ENCODE measurements at places on chromosomes 11 and 22.

DNA sequence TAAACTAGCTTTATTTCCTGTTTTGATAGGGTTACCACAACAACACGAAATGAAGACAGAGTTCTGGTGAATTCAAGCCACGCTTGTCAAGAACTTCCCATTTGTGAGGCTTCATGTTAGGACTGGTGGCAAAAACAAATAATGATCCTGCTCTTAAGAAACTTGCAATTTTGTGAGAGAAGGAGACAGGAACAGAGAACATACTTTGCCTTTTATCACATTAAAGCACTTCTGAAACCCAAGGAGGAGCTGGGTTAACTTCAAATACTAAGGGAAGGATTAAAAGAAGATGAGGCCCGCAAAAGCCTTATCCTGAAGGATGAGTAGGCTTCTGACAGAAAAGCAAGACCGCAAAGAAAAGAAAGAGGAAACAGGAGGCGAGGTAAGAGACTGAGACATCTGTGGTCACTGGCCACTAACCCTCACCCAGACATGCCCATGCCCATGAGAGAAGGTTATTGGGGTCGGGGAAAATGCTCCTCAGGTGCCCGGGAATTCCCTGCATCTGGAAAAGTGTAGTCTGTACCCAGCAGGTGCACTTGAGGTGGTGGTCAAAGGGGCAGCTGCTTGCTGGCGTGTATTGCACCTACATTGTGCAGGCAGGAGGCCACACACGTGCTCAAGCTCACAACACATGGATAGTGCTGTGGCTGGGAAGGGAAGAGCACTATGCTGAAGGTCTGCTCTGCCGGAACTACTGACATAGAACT, 50.5 kb downstream of the MAPK1 start:
- peak; percentile 88 for DNase-seq

GRCh38 chr11:61315260-61315659, 17.6 kb downstream of the DDB1 start:
- no peak for DNase-seq

- DNase-seq: no peak
These were observed 19.9 kb downstream of the F2 start for GRCh38 chr11:46738887-46739286.

- DNase-seq: no peak
These were observed 3.6 kb downstream of the IZUMO1R start for GRCh38 chr11:94308024-94308423.

GRCh38 chr11:120021978-120022377, 115.9 kb downstream of the TRIM29 start:
- DNase-seq: no peak

GRCh38 chr11:6210274-6210955, 5.1 kb downstream of the C11orf42 start:
- no peak for DNase-seq

- no peak for DNase-seq
These were observed 133.9 kb downstream of the FANCF start for GRCh38 chr11:22491555-22492225.

- no peak for DNase-seq
These were observed 179.9 kb upstream of the PLET1 start for GRCh38 chr11:112440518-112440917.

- no peak for DNase-seq
These were observed 353.1 kb upstream of the ANO5 start for GRCh38 chr11:21839796-21840195.

DNA sequence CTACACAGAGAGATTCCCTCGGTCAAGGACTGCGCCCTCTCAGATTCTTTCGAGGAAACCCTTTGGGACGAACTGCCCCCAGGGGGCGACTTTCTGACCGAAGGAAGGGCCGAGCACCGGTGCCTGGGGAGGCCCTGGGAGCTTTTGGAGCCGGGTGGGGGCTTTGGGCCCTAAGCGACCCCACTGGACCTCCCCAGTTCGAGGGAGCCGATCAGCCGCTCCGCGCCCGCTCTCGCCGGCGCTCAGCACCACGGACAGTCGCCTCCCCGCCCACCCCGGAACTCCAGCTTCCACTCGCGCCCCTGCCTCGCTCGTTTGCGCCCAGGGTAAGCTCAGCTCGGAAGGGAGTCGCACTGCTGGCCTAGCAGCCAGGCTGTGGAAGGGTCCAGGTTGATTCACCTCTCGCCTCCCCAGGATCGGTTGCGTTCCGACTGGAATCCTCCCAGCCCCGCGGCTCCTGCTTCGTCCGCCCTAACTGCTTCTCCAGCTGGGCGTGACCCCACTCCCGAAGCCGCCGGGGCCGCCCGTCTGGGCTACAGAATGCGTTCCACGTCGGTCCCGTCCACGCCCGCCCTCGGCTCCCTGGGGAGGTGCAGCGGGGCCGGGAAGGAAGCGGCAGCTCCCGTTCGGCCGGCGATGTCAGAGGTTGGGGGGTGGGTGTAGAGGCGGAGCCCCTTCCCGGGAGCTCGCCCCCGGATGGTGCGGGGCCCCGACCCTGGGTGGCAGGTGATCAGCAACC, 428 bp downstream of the SCN3B start:
- no peak for DNase-seq

DNA sequence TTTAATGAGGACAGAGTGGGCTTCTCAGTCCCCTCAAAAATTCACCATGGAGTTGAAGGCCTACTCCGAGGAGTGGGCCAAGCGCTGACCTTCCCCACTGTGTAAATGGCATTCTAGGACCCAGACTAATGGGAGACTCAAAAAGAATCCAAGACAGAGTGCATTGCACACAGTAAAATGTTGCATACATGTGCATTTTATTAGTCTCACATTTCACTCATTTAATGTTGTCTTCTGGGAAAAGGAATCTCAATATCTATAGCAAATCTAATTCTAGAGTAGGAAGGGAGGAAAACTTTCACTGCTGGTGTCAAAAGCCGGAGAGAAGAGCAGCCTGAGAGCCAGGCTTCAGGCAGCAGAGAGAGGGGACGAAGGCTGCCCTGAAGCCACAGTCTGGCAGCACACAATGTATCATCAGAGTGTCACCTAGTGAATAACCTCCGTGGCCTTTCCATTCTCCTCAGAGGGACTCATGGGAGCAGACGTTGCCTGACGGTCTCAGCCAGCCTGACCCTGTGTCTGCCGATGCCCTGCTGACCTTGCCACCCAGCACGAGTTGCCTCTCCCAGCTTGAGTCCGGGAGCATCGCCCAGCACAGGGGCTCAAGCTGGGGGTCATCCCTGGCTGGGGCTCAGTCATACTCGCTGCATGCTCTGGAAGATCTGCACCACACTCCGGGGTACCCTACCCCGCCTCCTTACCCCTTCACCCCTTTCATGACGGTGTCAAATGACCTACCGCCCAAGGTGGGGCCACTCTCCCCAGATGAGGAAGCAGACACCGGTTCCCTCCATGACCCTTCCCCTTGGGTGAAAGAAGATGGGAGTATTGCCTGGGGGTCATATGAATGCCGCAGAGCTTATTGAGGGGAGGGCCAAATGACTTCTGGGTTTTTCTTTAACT, 12.9 kb upstream of the POU2AF3 start:
- DNase-seq: no peak

GRCh38 chr22:37077802-37078448, 26.4 kb downstream of the KCTD17 start:
- DNase-seq: peak; percentile 58

GRCh38 chr11:10301656-10302358, 3.1 kb upstream of the ADM start:
- no peak for DNase-seq

- DNase-seq: no peak
These were observed 414.9 kb downstream of the TBC1D22A start for GRCh38 chr22:47177334-47177815.

DNA sequence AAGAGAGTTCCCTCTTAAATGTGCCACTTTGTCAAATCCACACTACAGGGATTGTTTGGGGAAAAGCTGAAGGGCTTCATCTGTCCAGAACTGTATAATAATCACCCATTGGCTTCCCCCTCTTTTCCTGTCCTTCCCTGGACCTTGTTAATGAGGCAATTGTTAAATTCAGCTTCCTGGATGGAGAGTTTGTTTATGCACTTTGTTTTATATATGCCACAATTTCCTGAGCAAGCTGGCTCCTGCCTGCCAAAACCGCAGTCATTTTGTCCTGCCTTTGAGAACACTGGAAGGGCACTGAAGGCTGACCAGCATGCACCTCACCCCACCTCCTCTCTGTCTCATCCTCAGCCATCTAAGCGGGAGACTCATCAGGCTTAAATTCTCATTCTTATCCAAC, 86.2 kb downstream of the MSANTD4 start:
- DNase-seq: no peak

DNA sequence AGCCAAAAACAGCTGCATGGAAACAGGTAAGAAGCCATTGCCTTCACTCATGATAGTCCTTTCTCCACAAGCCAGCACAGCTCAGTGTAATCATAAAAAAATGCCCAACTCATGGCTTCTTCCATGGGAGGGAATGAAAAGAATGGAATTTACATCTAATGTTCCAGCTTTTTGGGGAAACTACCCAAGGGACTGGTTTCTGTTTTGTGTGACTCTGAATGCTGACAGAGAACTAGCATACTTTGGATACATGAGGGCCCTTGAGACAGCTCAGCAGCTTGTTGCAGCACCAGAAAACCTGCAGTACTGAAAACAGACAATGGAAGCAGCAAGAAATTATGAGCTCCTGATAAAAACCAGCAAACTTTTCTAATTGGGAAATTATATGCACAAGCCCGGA, 24.2 kb upstream of the HORMAD2 start:
- DNase-seq: no peak

DNA sequence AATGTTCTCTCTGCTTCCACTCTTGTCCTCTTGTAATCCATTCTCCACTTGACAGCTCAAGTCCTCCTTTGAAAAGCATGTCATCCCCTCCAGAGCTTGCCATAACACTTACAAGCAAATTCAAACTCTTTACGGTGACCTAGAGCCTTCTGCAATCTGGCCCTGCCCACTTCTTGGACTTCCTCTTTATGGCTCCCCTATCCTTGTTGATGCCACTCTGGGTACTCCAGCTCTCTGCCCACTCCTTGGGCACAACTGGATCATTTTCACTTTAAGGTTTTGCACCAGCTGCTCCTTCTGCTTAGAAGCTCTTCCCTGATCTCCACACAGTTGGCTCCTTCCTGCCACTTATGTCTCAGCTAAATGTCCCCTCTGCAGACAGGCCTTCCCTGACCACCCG, 217.9 kb downstream of the DSCAML1 start:
- DNase-seq: no peak

GRCh38 chr11:125073616-125074483, 10.7 kb downstream of the SLC37A2 start:
- no peak for DNase-seq

DNA sequence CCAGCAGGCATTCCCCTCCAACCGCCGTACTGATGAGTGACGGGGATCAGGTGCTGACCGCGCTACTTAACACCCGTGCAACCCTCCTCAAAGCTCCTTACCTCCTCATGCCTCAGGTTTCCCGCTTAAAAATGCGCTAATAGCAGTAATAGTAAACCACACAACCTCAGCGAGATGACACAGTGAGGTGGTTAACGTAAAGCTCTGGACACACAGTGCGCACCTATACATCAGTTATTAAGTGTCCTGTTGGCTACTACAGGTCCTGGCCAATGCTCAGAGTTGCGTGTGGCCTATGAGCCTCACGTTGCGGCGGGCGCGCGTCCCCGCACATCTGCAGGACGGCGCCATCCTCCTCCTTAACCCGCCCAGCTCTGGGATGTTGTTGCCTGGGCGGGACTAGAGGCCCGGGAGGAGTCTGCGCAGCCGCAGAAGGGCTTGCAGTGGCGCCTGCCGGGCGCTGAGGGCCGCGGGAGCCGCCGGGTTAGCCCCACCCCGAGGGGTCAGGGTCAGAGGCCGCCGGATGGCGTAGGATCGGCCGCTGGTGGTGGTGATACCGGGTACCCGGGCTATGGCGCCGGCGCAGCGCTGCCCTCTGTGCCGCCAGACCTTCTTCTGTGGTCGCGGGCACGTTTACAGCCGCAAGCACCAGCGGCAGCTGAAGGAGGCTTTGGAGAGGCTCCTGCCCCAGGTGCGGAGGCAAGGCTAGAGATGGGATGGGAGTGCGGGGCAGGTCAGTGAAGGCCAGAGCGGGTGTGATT, at the start of gene CENATAC:
CENATAC (plus strand) TSS at position 512 of the 761 bp plus-strand sequence; CDS start at position 572, 60 bp downstream.
- peak; percentile 91 for DNase-seq

GRCh38 chr11:8252946-8253345, 10.7 kb downstream of the LMO1 start:
- DNase-seq: no peak

DNA sequence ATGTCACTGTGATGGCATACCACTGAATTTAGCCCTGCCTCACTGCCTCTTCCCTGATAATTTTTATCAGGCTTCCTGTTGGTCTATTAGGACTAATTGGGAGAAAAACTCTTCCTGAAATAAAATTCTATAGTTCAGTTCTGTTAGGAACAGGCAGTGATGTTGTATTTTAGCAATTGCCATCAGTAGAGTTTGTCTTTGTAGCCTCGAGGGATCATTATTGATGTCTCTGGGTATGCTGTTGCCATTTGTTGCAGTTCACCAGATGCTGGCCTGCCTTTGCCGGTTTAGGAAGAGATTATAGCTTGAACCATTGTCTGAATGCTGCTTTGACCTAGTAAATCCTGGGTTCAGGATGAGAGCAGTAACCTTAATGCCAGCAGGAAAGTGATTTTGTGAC, 41.0 kb downstream of the KDM2A start:
- DNase-seq: no peak

- no peak for DNase-seq
These were observed 4.6 kb upstream of the P2RY2 start for GRCh38 chr11:73213196-73214143.

GRCh38 chr11:107646783-107647182, 55.8 kb downstream of the ELMOD1 start:
- DNase-seq: no peak

- no peak for DNase-seq
These were observed 79.7 kb downstream of the BUD13 start for GRCh38 chr11:116693102-116693570.

DNA sequence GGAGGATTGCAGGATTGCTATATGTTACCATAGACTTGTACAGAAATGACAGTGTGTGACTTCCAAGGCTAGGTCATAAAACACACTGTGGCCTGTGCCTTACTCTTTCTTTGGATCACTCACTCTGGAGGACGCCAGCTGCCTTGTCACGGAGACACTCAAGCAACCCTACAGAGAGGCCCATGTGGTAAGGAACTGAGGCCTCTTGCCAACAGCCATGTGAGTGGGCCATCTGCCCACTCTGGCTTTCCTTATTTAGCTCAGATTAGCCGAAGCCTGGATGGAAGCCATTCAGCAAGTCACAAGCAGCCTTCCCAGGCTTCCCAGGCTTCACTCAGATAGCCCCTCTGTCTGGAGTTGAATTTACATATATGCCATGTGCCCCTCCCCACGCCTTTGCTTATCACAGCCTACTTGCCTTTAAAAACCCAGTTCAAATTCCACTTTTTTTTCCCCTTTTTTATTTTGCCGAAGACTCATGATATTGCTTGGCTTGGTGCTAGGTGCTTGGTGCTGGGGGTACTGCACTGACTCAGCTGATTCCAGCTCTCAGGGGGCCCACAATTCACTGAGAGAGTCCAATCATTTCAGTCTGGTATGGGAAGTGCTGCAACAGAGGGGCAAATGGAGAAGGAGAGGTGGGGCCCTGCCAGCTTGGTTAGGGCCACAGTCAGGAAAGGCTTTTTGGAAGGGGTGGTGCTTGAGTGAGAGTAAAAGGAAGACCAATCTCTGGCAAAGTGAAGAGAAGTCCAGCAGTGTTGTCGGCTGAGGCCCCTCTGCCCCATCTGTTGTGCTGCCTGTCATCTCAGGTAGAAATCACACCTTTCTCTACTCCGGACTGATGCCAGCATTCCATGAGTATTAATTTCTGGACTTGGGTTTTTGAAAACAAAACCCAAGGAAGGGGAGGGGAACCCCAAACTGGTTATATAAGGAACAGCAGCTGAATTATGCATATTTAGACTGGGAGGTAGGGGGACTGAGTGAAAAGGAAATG, 14.5 kb upstream of the P4HA3 start:
- DNase-seq: no peak
